ENCODE measurements at places on chromosomes 5 and 9.

- no peak for DNase-seq
Measured at GRCh38 chr9:96171728-96172127, 130.2 kb downstream of the HSD17B3 start.

DNA sequence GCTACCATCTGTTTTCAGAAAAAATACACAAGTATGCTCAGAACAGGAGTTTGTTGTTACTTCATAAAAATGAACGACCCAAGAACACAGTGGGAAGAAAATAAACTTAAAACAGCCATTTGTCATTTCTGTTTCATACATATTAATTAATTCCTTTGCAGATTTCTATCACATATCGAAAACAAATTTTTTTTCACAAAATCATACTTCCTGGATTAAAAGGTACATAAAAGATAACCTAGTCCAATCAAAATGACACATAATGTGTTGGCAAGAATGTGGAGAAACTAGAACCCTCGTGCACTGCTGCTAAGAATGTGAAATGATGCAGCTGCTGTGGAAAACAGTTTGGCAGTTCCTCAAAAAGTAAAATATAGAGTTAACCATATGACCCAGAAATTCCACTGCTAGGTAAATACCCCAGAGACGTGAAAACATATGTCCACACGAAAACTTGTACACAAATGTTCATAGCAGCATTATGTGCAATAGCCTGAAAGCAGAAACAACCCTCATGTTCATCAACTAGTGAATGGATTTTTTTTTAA, 46.0 kb downstream of the MYO10 start:
- DNase-seq: no peak

GRCh38 chr9:137088121-137088520, 1.3 kb downstream of the MAN1B1 start:
- DNase-seq: no peak

DNA sequence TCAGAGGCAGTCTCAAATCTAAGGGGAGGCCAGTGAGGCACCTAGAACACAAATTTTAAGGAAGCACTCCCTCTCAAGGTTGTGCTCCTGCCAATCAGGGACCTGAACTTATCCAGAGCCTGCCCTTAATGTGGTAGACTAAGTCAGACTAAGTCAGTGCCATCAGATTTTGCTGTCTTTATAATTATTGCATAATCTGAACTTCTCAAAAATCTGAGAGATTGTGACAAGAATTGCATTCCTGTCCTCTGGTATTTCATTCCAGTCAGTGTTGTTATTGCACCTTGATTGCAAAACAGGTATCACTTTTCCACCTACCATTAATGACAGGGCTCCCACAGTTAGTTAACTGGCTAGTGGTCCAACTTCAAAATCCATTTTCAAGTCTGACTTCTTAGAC, 197.1 kb upstream of the HCN1 start:
- DNase-seq: no peak

DNA sequence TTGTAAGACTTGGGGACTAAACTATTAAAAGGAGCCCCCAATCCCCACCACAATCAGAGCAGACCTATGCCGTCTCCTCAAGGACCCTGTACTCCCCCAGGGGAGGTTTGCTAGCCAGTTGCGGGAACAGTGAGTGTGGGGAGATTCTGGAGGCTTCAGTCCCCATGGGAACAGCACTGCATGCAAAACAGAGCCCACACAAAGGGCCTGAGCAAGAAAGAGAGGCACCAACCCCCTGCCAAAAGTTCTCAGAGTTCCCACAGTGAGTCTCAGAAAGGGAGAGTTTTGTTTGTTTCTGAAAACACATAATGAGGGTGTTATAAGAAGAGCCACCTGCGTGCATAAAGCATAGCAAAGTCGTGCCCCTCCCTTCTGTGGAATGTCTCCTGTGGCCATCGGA, 56.6 kb downstream of the CFAP90 start:
- DNase-seq: no peak

- peak; percentile 62 for DNase-seq
Measured at GRCh38 chr5:41843456-41844370, 26.5 kb downstream of the OXCT1 start.

GRCh38 chr9:134925011-134925511, 7.3 kb upstream of the FCN1 start:
- no peak for DNase-seq

Measured in NCI-H510A treated with DMSO at 0.1 percent for 48 hours (cell line).